ENCODE measurements at places on chromosomes 5 and 9.

DNA sequence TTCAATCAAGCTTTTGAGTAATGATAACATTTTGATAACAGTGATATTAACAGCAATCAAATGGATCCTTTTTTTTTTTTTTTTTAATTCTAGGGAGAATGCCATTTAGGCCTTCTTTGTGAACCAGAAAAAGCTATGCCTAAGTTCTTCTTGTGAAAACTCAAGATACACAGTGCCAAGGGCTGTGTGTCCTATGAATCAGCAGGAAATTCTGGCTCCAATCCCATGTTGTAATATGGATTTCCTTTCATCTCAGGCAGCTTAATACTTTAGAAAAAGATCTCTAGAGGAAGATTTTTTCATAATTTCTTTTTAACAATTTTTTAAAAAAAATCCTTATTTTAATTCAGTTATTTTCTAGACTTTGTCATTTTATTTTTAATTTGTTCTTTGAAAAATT, 96.1 kb downstream of the NUDT12 start:
- no peak for DNase-seq

- DNase-seq: no peak
Observed at GRCh38 chr5:17121776-17122175, 95.7 kb upstream of the BASP1 start.

- DNase-seq: no peak
Observed at GRCh38 chr5:176183321-176184074, 54.7 kb upstream of the SIMC1 start.

- DNase-seq: no peak
Observed at GRCh38 chr5:107342371-107342770, 328.4 kb downstream of the EFNA5 start.

DNA sequence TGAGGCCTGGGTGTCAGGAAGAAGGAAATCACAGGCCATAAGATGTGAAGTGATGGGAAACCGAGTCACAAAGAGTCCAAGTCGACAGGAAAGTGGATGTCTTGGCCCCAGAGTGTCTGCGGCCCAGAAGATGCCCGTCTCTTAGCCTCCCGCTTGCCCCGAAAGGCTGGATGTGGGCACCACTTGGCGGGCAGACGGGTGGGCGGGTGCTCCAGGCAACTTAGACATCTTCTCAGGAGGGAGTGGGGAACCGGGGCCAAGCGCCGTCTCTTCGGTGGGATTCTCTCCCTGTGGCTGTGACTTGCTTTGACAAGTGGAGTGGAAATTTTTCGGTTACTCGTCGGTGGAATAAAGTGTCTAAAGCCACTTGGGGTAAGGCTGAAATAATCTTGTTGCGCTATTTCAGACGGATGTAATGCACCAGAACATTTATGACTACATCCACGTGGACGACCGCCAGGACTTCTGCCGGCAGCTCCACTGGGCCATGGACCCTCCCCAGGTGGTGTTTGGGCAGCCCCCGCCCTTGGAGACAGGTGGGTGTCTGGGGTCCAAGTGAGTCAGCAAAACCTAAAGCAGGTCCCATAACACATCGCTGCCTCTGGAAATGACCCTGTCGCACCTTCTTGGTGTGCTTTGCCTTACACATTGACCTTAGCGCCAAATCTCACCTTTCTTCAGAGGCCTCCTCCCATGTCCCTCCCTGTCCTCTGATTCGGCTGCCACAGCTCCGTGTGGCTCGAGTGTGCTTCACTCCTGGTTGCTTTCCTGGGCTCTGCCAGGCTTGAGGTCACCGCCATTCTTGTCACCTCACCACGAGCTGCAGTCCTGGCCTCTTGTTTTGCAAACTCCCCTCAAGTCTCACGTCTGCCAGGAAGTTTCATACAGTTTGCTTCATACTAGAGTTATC, 20.4 kb upstream of the EXOC3 start:
- no peak for DNase-seq

DNA sequence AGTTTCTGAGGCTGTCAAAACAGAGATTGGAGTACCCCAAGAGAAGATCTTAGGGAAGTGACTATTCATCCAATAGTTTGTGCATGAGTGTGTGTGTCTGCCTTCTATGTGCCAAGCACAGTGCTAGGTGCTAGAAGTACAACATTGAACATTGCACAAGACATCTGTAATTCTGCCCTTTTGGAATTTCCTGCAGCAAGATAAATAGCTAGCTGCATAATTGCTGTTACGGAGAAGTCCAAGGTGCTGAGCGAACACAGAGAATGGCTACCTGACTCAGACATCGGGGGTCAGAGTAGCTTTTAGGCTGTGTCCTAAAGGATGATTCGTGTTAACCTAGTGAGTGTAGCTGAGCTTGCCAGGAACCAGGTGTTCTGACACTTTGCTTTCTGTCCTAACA, 44.8 kb downstream of the PAPPA start:
- DNase-seq: no peak

DNA sequence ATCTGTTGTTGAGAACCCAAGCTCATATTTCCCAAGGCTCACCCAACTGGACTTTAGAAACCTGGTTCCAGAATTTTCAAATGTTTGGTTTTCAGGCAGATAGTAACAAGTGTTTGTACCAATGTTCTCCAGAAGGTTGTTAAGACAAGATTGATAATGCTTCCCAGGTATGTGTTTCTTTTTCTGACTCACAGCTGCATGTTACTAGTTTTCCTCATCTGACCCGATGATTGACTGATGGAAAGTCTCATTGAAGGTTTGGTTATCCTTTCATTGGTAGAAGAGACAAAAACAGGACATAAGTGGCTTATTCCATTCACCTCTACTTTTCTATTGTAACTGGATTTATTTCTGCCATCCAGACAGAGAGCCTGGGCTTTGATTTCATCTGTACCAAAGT, 10.4 kb downstream of the BASP1 start:
- no peak for DNase-seq
